ENCODE measurements at places on chromosomes 7 and 10. TPM values are rescaled to one million over a fixed set of nuclear protein-coding genes. Genes with fewer than 3 reads are reported as not detected.

DNA sequence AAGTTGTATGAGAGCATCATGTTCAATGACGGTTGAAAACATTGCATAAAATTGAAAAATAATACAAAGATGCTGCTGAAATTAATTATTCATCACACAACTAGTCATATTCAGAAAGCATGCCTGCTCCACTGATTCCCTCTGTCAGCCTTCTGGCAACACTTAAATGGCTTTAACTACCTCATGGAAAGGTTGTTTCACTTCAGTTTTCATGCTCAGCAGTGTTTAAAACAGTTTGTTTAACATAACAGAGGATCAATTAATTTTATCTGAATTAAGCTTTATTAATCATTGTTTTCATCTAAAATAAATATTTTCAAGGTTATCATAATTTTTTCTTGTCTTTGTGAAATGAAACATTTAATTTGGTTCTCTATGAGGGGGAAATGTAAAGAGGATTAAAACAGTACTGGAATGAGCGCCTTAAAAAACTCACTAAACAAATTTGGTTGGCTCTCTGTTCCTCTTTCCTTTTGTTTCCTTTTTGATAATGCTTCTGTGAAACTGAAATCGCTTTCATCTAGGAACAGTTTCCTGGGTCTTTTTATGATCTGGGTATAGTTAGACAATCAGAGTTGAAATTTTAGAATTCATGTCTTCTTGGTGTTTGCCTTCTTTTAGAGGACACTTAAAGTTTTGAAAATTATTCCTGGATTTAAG is 427.4 kb downstream of the SH2D4B start:
- H3K27me3 ChIP-seq, result no peaks in the 10 kb centered on the region
- no peak for DNase-seq
- H3K4me3 ChIP-seq, result no peak overlapping the region

DNA sequence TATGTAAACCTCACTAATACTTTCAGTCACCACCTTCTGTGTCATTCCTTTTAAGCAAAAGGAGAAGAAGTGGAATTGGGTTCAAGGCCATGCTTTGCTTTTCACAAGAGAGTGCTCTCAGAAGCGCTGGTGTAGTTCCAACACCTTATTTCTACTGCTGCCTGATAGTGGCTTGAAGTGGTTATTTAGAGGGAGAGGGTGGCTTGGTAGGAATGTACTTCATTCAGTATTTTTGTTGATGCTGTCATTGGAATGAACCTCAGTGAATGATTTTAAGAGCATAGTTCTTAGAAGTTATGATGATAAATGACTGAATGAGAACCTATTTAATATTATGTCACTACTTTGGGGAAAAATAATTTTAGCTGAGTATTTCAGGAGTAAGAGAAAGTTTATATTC is 396.7 kb downstream of the EXOC4 start:
- H3K27ac ChIP-seq, result no peak overlapping the region
- H3K4me1 ChIP-seq, result peaks cover 9% of the 10 kb centered on the region
- H3K4me3 ChIP-seq, result no peak overlapping the region
- no peaks in the 10 kb centered on the region for H3K36me3 ChIP-seq
- no peaks in the 10 kb centered on the region for H3K27me3 ChIP-seq

GRCh38 chr7:154965014-154965413 is 37.9 kb downstream of the PAXIP1 start:
- no peak overlapping the region for H3K4me3 ChIP-seq
- H3K4me1 ChIP-seq, result no peaks in the 10 kb centered on the region
- no peak for DNase-seq
- no peak overlapping the region for H3K27ac ChIP-seq

PRRT4 gene
- total RNA-seq, result not detected

GRCh38 chr10:132511121-132512051 is 26.2 kb upstream of the INPP5A start:
- no peaks in the 10 kb centered on the region for H3K27me3 ChIP-seq
- no peak for DNase-seq
- no peak overlapping the region for H3K4me3 ChIP-seq
- H3K36me3 ChIP-seq, result no peaks in the 10 kb centered on the region

POLL gene
- 18.2 TPM for total RNA-seq

- no peak for DNase-seq
- H3K27ac ChIP-seq, result peak overlapping the region; percentile 17
- no peaks in the 10 kb centered on the region for H3K4me1 ChIP-seq
These were observed 45.9 kb upstream of the KLF6 start for GRCh38 chr10:3830946-3831345.

DNA sequence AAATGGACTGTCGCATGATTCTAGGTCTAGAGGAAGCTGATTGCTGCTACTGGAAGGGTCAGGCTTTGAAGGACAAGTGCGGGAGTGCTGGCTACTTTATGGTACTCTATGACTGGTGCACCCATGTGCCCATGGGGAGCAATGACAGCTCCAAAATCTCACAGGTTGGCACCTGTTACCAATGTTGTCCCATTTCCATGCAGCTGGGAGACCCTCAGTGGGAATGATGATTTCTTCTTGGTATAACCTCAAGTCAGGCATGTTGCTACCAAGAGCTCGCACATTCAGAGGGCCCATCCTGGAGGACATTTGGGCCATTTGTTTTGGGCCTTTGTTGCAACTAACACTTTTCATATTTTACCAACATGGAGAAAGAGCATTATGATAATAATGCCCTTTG is 174.4 kb downstream of the PRKCQ start:
- peaks cover 4% of the 10 kb centered on the region for H3K4me1 ChIP-seq
- DNase-seq, result no peak
- H3K27ac ChIP-seq, result no peak overlapping the region
- H3K27me3 ChIP-seq, result no peaks in the 10 kb centered on the region

GRCh38 chr10:75851580-75852345 is 420.3 kb downstream of the LRMDA start:
- no peaks in the 10 kb centered on the region for H3K36me3 ChIP-seq
- H3K4me1 ChIP-seq, result no peaks in the 10 kb centered on the region
- H3K4me3 ChIP-seq, result no peak overlapping the region
- no peak overlapping the region for H3K27ac ChIP-seq
- H3K27me3 ChIP-seq, result no peaks in the 10 kb centered on the region
- no peak for DNase-seq

LBX1 gene
- not detected for total RNA-seq

CNPY1 gene
- total RNA-seq, result not detected

DNA sequence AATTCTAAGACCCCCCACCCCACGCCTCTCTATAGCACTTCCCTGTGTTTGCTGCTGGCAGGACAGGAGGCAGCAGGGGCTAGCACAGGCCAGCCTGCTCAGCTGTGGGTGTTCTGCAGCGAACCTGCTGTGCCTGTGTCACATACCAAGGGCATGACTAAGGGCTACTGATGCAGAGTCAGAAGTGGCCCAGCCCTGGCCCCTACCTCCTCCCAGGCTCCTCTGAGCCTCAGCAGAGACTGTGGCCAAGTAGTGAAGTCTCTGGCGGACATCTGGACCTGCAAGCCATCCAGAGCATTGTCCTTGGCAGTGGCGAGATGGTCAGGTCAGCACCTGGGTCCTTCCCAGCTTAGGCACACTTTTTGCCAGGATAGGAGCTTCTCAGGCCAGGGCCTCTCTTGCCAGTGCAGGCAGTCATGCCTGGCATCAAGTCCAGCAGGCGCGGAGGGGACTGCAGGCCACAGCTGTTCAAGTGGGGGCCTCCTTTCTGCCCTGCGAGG is 116.3 kb upstream of the RET start:
- no peaks in the 10 kb centered on the region for H3K27me3 ChIP-seq
- no peak for DNase-seq
- H3K27ac ChIP-seq, result no peak overlapping the region
- H3K4me1 ChIP-seq, result no peaks in the 10 kb centered on the region
- no peak overlapping the region for H3K4me3 ChIP-seq

DNA sequence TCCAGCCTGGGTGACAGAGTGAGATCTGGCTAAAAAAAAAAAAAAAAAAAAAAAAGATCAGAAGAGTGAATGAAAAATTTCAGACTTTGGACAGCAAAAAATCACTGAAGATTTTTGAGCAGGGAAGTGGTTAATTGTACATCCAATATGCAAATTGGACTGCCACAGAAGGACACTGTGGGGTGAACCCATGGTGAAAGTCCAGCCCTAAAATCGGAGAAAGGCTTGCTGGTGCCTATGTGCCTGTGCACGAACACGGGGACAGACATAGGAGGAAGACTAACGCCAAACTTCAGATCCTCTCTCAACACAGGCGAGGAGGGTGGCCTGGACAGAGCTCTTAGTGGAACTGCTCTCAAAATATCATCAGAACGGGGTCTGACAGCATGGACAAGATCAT is 65.5 kb downstream of the FAM171A1 start:
- no peak overlapping the region for H3K4me3 ChIP-seq
- no peaks in the 10 kb centered on the region for H3K27me3 ChIP-seq
- no peak for DNase-seq
- H3K36me3 ChIP-seq, result no peaks in the 10 kb centered on the region

GRCh38 chr7:31290601-31291000 is 49.9 kb downstream of the NEUROD6 start:
- DNase-seq, result no peak
- H3K4me1 ChIP-seq, result no peaks in the 10 kb centered on the region
- H3K27ac ChIP-seq, result no peak overlapping the region
- no peaks in the 10 kb centered on the region for H3K36me3 ChIP-seq
- H3K27me3 ChIP-seq, result no peaks in the 10 kb centered on the region

COL13A1 gene
- total RNA-seq, result 0.79 TPM

GRCh38 chr10:110916554-110917346 is 2.2 kb downstream of the BBIP1 start:
- peaks cover 41% of the 10 kb centered on the region for H3K4me1 ChIP-seq
- H3K4me3 ChIP-seq, result no peak overlapping the region
- DNase-seq, result no peak
- peak overlapping the region; percentile 99 for H3K27ac ChIP-seq

EVX1 gene
- not detected for total RNA-seq

GRCh38 chr10:4740471-4740870 is 85.5 kb upstream of the AKR1E2 start:
- no peaks in the 10 kb centered on the region for H3K36me3 ChIP-seq
- H3K4me3 ChIP-seq, result no peak overlapping the region
- no peaks in the 10 kb centered on the region for H3K4me1 ChIP-seq
- H3K27me3 ChIP-seq, result no peaks in the 10 kb centered on the region
- no peak overlapping the region for H3K27ac ChIP-seq

PPP1R17 gene
- not detected for total RNA-seq

NME8 gene
- total RNA-seq, result not detected

CALCR gene
- not detected for total RNA-seq

PRSS37 gene
- total RNA-seq, result not detected

DNA sequence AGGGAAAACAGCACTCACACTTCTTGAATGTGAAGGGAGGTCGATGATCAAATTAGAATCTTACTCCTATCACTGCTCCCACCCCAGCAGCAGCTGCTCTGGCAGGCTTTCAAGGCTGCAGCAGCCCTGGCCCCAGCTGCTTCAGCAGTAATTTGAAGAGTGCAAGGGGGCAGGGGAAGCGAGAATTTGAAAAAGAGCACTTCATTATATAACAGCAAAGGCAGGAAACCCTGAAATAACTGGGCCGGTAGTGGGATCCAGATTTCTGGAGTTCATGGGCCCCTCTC is 44.9 kb downstream of the MYPN start:
- H3K27me3 ChIP-seq, result no peaks in the 10 kb centered on the region
- H3K4me3 ChIP-seq, result no peak overlapping the region
- no peak for DNase-seq
- H3K4me1 ChIP-seq, result no peaks in the 10 kb centered on the region
- no peaks in the 10 kb centered on the region for H3K36me3 ChIP-seq
- H3K27ac ChIP-seq, result no peak overlapping the region

HECW1 gene
- total RNA-seq, result 0.12 TPM

AKR1D1 gene
- 0.28 TPM for total RNA-seq

DNA sequence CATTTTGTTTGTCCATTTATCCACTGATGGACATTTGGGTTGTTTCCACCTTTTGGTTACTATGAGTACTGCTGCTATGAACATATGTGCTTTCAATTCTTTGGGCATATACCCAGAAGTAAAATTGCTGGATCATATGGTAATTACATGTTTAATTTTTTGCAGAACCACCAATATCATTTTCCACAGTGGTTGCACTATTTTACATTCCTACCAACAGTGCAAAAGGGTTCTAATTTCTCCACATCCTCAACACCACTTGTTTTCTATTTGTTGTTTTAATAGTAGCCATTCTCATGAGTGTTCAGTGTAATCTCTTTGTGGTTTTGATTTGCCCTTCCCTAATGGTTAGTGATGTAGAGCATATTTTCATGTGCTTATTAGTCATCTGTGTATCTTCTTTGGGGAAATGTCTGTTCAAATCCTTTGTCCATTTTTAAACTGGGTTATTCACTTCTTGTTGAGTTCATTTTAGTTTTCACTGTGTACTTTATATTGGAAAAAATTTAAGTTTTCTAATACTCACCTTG is 101.9 kb downstream of the HIBADH start:
- H3K4me1 ChIP-seq, result no peaks in the 10 kb centered on the region
- no peak overlapping the region for H3K27ac ChIP-seq
- H3K27me3 ChIP-seq, result no peaks in the 10 kb centered on the region
- no peaks in the 10 kb centered on the region for H3K36me3 ChIP-seq

DNA sequence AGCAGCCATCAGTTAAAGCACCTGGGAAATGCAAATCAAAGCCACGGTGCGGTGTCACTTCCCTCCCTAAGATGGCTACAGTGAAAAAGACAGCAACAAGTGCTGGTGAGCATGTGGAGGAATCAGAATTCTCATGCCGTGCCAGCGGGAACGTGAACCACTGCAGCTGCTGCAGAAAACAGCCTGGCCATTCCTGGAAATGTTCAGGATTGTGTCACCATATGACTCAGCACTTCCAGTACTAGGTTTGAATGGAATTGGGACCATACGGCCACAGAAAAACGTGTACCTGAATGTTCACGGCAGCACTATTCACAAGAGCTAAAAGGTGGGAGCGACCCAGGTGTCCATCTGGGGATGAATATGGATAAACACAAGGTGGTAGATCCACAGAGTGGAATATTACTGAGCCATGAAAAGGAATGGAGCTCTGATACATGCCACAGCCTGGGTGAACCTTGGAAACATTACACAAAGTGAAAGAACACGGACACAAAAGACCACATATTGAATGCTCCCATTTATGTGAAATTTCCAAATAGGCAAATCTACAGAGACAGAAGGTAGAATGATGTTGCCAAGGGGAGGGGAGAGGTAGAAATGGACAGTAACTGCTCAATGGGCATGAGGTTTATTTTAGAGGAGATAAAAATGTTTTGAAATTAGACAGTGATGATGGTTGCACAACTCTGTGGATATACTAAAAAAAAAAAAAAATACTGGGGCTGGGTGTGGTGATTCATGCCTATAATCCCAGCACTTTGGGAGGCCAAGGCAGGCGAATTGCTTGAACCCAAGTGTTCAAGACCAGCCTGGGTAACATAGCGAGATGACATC is 61.6 kb downstream of the MICALL2 start:
- H3K27ac ChIP-seq, result no peak overlapping the region
- H3K27me3 ChIP-seq, result no peaks in the 10 kb centered on the region
- H3K4me1 ChIP-seq, result no peaks in the 10 kb centered on the region
- no peak for DNase-seq

CASP2 gene
- 19.7 TPM for total RNA-seq

- no peaks in the 10 kb centered on the region for H3K36me3 ChIP-seq
- no peaks in the 10 kb centered on the region for H3K4me1 ChIP-seq
- no peak overlapping the region for H3K4me3 ChIP-seq
These were observed 1001.9 kb upstream of the SORCS1 start for GRCh38 chr10:108166401-108166800.

- no peak for DNase-seq
- H3K4me1 ChIP-seq, result peaks cover 21% of the 10 kb centered on the region
- no peak overlapping the region for H3K27ac ChIP-seq
- H3K4me3 ChIP-seq, result no peak overlapping the region
These were observed 118.5 kb downstream of the FAM107B start for GRCh38 chr10:14656052-14656730.

ACBD7 gene
- not detected for total RNA-seq

GRCh38 chr7:152579070-152579469 is 96.9 kb downstream of the XRCC2 start:
- no peak overlapping the region for H3K4me3 ChIP-seq
- no peaks in the 10 kb centered on the region for H3K27me3 ChIP-seq
- H3K4me1 ChIP-seq, result no peaks in the 10 kb centered on the region
- no peak overlapping the region for H3K27ac ChIP-seq

All from pancreas (tissue), 10 donors.